ENCODE measurements at places on chromosomes 11 and 22.

DNA sequence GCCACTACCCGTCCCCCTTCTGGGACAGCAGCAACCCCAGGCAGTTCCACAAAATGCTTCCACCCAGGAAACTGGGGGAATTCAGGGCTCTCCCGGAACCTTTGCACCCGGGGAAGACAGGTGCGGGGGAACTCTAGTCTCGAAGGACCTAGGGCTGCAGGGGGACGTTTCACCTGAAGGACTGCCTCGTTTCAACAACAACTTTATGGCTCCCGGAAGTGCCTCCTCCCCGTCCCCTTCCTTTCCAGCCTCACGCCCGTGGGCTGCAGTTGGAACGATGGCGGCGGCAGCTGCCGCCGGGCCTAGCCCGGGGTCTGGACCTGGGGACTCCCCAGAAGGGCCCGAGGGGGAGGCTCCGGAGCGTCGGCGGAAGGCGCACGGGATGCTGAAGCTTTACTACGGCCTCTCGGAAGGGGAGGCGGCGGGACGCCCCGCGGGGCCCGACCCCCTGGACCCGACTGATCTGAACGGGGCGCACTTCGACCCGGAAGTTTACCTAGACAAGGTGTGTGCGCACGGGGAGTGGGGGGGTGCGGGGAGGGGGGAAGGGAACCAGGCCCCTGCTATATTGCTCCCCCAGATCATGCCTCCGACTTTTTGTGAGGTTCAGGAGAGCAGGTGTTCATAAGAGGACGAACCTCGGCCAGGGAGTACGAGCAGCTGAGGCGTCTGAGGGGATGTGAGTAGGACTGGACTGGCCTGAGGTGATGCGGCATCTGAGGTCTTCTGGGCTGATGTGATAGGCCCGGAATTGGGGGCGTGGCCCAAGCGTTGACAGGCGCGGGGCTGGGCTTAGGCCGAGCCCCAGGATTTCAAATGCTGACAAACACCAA is at the start of gene VPS51:
Gene VPS51, plus strand, starts transcription at position 241 of the 833 bp plus-strand sequence. Its CDS starts 37 bp downstream, at position 278.
- DNase-seq = peak; percentile 81

GRCh38 chr11:18780329-18780728 is 11.3 kb downstream of the PTPN5 start:
- DNase-seq = no peak

DNA sequence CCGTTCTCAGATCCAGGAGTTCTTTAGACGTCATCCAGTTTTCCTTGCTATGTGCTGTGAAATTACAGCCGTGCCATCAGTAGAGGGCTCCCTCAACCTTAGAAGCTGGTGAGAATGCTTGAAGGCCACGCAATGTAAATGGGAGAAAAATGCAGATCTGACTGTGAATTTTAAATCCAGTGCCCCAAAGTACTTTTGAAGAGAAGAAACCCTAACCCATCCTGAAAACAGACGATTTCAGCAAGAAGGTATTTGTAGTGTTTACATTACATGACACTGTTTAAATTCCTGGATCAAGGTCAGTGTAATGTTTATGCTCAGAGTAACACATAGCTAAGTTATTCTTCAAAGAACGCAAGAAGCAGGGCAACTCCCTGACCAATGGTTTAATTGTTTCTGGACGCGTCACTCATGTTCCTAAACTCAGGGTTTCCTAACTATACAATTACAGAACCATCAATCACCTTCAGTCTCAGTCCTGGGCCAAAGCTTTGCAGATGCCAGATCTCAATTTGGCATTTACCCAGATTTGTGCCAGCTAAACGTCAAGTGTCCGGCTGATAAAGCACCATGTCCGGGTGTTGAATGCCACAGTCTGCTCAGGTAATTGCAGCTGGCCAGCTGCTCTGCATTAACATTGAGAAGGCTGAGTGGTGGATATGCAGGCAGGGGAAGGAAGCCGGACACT is 38.2 kb downstream of the ADAMTS8 start:
- DNase-seq = no peak

- peak; percentile 58 for DNase-seq
Observed at GRCh38 chr22:37148031-37148651, 1.6 kb downstream of the IL2RB start.

- no peak for DNase-seq
Observed at GRCh38 chr11:15988016-15988550, 368.3 kb downstream of the SOX6 start.

DNA sequence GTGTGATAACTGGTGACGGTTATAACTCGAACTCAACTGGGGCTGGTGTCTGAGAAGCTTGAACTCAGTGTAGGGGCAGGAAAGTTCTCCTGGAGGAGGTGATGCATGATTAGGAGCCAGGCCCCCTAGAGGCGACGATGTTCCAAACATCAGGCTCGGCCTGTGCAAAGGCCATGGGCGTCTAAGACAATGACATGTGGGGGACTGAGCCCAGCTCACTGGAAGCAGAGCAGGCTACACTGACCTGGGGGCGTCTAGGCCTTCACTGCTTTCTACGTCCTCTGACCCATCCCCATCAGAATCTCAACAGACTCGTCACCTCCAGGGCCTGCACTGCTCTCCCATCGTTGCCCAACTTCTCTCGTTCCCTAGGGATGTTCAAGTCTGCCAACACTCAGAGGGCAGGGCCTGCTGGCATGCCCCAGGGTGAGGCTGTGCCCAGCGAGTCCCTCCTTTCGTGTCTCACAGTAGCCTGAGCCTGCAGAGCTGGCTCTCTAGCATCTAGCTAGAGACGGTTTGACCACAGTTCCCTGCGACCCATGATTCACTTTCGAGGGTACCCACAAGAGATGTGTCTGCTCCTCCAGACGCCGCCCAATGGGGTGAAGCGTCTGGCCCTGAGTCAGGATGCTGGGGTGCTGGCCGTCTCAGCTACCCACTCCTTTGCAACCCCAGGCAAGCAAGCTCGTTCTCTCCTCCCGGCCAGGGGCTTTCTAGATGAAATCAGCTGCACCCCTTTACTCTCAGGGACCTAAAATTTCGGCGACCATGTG is 1.1 kb upstream of the ATG16L2 start:
- peak; percentile 73 for DNase-seq

DNA sequence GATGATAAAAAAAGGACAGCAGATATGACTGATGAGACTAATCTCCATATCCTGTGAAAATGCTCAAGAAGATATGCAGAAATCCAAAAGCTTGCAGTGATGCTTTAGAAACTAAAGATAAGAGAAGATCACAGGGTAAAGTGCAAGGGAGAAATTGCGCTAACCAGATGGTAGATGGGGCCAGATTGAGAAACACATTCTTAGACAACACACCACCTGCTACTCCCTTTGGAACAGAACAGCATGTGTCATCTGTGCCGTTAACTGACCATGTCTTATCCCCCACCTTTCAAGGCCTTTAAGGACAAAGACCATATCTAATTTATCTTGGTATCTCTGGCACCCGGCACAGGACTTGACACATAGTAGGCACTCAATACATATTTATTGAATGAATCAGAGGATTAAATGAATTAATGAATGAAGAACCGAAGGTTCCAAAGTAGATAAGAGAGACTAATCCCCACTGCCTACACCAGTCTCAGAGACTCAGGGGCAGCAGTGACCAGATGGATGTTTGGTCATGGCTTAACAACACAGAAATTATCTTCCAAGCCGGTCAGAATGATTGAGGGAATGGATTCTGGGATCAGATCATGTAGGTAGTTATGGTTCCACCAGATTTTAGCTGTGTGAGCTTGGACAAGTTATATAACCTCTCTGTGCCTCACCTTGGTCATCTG is 12.3 kb upstream of the P2RY2 start:
- DNase-seq = no peak

DNA sequence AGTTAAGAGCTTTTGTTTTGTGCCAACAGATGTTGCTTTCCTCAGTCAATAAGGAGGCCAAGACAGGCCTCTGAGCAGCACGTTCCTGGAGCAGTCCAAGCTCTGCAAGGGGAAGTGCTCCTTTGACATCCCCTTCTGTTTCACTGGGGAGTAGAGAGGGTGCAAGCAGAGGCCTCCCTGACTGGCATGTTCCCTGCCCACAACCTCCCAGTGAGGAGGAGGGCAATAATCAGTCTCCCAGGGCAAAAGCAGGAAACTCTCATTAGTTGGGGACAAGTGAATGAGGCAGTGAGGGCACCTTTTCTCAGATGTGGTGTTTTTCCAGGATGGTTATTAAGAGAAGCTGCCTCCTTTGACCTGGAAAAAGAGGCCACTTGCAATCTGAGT is 79.5 kb upstream of the ZBED5 start:
- DNase-seq = no peak

- DNase-seq = no peak
Observed at GRCh38 chr22:24727218-24727851, 47.2 kb downstream of the PIWIL3 start.

DNA sequence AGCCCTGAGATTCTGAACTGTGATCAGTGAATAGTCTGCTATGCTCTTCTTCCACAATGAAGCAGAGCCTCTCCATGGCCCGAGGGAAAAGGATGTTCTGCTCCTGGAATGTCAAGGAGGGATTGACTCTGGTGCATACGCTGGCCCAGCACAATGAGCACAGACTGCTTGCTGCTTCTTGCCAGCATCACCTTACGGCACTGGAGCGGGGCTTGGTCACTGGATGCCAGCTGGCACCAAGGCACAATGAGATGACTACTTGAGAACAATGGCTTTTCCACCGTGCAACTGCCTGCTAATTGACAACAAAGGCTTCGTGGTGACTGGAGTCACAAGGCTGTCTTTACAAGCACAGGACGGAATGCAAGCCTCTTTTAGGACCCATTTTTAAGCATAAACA is 139.2 kb downstream of the DSCAML1 start:
- no peak for DNase-seq

- no peak for DNase-seq
Observed at GRCh38 chr11:5505363-5506048, 4.3 kb downstream of the UBQLN3 start.

DNA sequence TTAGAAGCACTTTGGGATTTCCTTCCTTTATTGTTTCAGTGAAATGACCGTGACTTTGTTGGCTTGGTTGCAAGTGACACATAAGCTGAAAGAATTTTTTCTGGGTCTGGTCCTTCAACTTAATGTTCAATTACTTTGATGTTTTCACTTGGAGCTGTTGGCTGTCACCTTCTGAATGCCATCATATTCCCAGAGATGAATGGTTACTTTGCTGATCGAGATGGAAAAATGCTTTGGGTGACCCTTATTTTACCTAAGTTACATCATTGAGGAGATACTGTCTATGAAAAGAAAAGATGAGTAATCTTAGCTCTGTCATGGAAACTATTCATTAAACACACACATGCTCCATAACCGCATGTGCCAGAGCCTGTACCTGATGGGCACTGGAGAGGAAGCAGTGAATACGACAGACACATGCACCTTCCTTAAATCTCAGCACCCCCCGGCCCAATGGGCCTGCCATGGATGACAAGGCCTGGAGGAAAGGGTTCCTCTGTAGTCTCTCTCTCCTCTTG is 76.9 kb downstream of the TENM4 start:
- no peak for DNase-seq

DNA sequence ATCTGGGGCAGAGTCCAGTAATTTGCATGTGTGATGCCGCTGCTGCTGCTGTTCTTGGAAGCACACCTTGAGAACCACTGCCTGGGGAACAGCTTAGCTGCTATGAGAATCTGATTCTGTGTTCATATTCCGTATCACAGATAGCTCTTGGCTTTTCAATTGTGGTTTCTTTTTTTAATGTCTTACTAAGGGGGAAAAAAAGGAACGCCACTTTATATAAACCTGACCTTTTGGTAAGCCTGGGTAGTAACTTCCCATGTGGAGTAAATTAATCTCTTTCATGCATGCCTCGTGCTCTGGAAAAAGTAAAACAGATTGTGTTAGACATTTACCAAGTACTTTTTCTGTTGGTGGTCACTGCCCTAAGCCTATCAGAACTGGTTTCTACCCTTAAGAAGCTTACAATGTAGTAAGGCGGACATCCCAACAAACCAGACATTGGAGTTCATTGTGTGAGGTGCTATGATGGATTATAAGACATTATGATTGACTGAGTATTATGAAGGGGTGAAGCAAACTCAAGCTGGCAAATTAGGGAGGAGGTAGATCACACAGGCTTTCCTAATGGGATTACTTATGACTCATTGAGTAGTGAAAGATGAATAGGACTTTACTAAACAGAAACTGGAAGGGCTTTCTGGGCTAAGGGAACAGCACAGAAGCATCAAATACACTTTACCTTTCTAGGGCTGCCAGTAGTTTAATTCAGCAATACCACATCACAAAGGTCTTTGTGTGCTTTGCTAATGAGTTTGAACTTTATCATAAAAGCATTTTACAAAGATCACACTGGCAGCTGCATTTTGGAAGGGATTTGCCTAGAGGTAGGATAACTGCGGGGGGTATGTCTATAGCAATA is 64.7 kb downstream of the MAML2 start:
- no peak for DNase-seq

DNA sequence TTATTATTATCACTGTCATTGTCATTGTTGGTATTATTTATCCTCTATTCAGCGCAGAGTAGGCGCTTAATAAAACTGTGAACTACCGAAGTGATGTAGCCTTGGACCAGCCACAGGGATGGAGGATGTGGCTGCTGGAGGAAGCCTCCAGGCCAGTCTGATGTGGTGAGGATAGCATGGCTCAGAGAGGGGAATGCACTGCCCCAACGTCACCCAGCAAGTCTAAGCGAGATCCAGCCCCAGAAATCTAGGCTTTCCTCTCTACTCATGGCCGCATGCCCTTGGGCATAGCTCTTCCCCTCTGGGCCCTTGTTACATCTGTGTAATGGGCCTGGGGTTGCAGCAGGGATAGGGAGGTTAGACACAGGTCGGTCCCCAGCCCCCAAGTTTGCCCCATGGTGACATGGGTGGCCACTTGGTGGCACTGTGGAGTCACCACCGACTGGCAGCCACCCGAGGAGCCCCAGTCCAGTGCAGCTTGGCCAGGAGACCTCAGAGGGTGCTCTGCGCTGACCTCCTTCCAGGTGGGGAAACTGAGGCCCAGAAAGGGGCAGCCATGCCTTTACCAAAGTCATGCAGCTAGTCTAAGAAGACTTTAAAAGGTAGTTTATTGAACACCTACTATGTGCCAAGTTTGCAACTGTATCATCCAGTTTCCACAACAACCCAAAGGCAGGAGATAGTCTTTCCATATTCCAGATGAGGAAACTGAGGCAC is 395.7 kb downstream of the MN1 start:
- DNase-seq = no peak

DNA sequence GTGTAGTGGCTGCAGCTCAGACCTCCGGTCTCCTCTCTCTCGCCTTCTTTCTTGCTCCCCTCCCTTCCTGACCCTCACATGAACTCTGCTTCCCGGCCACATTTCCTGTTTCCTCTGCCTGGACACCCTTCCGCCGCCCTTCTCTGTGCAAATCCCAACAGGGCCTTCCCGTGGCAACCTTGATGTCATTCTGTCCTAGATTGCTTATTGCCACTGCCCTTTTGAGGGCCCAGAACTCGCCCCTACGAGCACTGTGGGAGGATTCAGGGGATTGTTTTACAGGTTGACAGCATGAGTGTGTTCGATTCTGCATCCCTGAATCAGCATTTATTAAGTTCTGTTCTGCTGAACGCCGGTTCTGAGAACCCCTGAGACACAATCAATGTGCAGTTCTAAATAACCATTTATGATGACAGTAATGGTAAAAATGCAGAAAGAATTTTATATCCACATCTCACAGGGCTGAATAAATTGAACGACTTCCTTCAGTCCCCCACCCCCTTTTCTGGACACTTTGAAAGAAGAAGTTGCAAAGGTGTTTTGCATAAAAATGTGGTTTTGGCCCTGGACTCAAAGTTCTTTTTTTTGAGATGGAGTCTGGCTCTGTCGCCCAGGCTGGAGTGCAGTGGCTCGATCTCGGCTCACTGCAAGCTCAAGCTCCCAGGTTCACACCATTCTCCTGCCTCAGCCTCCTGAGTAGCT is 6.4 kb downstream of the BATF2 start:
- DNase-seq = no peak

- DNase-seq = no peak
Observed at GRCh38 chr11:60500276-60500910, 7.8 kb downstream of the MS4A12 start.

Measured in activated CD8-positive, alpha-beta memory T cell treated with anti-CD3 and anti-CD28 coated beads, Interleukin-2, amount 50 U/mL, for 4 hours (primary cell).